ENCODE measurements at places on chromosomes 1 and 21. TPM values are rescaled to one million over a fixed set of nuclear protein-coding genes. Genes with fewer than 3 reads are reported as not detected.

GRCh38 chr1:24489674-24490073 lies 13.0 kb upstream of the RCAN3 start:
- DNase-seq, result no peak

DNA sequence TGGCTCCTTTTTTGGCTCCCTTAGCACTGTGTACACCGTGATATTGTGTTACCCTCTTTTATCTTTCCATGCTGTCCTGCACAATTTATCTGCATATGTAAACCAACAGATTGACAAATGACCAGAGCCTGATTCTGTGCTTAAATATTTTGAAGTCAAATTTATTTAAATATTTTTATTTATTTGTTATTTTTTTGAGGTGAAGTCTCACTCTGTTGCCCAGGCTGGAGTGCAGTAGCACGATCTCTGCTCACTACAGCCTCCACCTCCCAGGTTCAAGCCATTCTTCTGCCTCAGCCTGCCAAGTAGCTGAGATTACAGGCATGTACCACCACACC lies 12.8 kb downstream of the PMF1 start:
- DNase-seq, result no peak

GRCh38 chr1:186768906-186769305 lies 59.8 kb upstream of the PLA2G4A start:
- no peak for DNase-seq

BMP8B gene
- 1.3 TPM for total RNA-seq

- DNase-seq, result no peak
Measured at GRCh38 chr1:10665930-10666850, 130.3 kb downstream of the CASZ1 start.

DNA sequence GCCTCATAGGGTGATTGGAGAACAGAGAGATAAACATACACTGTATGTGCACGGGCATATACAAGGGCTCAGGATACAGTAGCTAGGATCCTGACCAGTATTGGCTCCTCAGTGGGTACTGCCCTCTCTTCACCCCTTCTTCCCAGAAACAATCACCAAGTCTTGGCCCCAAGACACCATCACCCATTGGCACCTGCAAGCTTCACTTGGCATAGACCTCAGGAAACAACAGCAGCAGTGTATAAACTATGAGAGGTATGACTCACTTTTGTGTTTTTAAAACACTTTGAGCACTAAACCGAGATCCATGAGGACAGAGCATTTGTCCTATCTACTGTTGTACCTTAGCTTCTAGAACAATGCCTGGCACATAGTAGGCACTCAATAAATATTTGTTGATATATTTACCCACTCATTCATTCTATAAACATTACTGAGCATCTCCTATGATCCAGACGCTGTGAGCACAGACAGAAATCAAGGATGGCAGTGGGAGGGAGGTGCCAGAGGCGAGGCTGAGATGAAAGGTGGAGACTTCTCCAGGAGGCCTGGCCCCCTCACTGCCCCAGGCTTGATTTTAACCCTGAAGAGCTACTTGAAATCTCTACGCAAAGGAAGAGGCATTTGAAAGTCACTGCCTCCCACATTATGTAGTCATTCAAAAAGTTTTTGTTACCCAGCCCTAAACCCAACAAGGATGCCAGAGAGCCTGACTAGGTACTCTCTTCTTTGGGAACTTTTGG lies 95.2 kb downstream of the CAMK2N1 start:
- DNase-seq, result no peak

- peak; percentile 95 for DNase-seq
Measured at GRCh38 chr1:64898107-64898861, 68.1 kb downstream of the JAK1 start.

GRCh38 chr1:209434066-209434465 lies 149.4 kb upstream of the CAMK1G start:
- peak; percentile 78 for DNase-seq

PROX1 gene
- total RNA-seq, result under 0.01 TPM

GREM2 gene
- not detected for total RNA-seq

DCST1 gene
- total RNA-seq, result not detected

DNA sequence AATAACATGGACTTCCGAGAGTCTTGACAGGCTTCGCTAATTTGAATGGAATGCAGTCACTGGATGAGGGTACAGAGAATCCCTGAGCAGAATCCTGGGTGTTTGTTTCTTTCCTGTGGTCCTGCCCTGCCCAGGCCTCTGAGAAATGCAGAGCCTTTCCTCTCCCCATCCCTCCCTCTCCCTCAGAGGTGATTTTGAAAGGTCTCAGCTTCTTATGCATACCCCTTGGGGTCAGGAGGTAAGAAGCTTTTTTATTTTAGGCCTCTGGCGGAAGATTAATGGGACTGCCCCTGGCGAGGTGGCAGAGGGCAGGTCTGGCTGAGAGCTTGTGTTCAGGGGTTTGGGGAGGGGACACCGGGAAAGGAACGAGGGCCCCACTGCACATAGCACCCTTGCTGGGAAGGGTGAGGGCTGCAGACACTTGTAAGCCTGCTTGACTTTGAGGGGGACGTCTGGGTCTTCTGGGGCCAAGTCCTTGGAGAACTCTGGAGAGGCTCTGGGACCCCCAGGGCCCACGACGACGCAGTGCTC lies 116.5 kb upstream of the SLC45A1 start:
- DNase-seq, result peak; percentile 40

DNA sequence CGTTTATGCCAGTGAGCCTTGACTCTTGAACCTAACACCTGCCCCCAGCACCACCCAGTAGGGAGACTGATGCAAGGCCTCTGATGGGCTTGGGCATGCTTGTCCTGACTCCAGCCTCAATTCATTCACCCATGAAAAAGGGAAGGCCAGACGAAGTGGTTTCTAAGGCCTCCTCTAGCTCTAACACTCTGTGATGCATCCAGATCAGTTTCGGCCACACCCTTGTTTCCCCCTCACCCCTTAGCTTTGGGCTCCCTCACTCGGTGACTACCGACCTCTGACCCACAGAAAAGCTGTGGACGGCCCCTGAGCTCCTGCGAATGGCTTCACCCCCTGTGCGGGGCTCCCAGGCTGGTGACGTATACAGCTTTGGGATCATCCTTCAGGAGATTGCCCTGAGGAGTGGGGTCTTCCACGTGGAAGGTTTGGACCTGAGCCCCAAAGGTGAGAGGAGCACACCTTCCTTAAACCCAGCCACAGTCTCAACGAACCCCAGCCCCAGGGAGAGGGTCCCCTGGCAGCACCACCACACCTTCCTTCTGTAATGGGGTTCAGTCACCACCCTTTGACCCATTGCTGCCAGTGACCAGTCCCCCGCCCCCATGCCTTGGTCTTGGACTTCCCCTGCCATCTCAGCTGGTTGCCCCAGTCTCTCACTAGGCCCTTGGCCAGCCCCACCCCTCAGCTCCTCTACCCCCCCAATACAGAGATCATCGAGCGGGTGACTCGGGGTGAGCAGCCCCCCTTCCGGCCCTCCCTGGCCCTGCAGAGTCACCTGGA lies 9.0 kb downstream of the NPR1 start:
- DNase-seq, result no peak

- DNase-seq, result peak; percentile 65
Measured at GRCh38 chr1:169107603-169108208, 1.2 kb downstream of the ATP1B1 start.

VSIG8 gene
- not detected for total RNA-seq

DNA sequence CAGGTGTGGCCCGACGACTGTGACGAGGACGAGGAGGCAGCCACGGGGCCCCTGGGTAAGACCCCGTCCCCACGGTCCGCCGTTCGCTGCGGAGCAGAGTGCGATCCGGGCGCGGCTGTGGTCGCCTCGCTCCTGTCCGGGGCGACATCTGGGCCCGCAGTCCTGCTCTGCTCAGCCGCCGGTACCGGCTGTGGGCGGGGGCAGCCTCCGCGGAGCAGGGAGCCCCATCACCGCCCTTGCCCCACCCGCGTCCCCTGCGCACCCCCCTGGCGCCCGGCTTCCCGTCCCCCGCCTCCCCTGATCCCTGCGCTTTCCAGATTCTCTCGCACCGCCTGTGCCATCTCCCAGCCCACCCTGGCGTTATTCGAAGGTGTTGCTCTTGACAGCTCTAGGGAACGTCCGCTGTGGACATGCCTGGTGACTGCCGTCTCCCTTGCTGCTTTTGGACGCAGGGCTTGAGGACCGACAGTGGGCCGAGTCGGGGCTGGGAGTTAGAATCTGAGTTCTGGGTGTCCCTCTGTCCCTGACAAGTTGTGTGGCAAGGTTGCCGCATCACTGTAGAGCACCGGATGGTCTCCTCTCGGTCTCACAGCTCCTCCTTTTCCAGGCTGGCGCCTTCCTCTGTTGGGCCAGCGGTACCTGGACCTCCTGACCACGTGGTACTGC lies 596 bp downstream of the TOR3A start:
- no peak for DNase-seq

DNA sequence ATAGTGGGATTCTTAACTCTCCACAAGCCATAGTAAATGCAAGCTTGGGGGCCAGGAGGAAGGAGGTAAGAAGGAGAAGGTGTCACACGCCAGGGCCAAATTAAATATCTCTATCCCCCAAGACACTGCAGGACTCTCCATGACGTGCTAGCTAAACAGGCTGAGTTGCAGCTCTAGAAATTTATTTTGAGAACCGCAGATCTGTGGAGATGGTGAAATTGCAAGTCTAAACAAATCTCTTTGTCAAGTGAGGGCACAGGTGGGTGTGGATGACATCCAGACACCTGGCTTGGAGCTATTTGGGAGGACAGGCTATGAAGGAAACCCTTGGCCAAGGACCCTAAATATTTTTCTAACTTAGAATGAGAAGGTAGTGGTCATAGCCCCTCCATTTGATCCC lies 39.5 kb upstream of the USP1 start:
- peak; percentile 60 for DNase-seq

BRDT gene
- total RNA-seq, result not detected

DNA sequence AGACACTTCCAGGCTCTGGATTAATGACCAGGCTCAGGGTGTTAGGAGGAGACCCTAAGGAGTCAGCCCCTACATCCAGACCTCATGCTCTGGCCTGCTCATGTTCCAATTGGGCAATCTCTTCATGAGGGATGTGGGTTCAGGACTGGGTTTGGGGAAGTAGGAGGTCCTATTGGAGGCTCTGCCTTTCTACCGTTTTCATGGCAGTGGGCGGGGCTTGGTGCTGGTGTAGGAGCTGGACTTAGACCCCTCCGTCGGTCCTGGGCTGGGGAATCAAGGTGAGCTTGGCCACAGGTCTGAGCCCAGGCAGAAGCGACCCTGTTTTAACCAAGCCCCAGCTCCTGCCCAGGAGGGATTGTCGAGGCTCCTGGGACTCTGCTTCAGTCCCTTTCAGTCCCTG lies 123.4 kb downstream of the PRDM16 start:
- DNase-seq, result no peak

CADM3 gene
- total RNA-seq, result not detected

- DNase-seq, result peak; percentile 11
Measured at GRCh38 chr1:219413536-219413935, 199.4 kb downstream of the ZC3H11B start.

GRCh38 chr1:36035154-36035553 lies 48.7 kb upstream of the TEKT2 start:
- no peak for DNase-seq

HAPLN2 gene
- not detected for total RNA-seq

- DNase-seq, result no peak
Measured at GRCh38 chr1:150173141-150173585, 23.4 kb downstream of the PLEKHO1 start.

DNA sequence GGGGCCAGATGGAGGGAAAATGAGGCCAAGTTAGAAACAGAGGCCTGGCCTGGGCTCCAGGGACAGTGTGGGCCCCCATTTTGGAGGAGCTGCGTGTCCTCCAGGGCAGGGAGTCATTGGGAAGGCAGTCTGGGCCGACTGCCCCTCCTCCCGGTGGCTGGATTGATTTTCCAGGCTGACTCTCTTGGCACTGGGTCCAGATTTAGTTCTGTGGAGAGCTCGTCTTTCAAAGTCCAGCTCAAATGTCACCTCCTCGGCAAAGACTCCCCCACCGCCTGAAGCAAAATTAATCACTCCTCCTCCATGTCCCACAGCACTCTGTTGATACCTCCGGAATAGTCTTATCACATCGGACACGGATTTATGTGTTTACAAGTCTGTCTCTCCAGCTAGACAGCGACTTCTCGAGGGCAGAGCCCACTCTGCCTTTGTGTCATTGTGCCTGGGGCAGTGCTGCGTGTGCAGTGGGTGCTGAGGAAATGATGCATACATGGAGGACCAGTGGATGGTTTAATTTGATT lies 175.1 kb downstream of the CAMTA1 start:
- DNase-seq, result peak; percentile 66

PLA2G2C gene
- not detected for total RNA-seq

DNA sequence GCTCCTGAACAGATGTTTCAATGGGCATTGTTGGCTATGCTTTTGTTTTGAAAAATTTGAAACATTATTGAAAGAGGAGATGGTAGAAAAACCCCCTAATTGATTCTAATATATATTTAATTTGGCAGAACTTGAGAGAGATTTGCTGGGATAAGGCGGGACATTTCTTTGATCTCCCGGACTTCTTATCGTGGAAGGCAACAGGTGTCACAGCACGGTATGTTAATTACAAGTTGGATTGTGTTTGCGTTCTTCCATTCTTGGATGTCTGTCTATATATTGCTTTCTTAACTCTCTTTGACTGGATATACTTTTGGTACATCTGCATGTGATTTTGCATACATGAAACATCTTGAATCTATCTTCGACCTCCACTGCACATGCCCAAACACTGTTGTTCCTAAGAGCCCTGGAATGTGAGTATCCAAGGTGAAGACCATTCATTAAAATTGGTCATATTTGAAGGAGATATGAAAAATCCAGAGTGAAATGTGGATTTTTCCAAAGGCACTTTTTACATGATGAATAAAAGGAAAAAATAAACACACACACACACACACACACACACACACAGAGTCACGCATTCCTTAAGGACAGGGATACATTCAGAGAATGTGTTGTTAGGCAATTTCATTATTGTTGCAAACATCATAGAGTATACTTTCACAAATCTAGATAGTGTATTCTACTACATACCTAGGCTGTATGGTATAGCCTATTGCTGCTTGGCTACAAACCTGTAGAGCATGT lies 81.9 kb downstream of the FGGY start:
- no peak for DNase-seq

DNA sequence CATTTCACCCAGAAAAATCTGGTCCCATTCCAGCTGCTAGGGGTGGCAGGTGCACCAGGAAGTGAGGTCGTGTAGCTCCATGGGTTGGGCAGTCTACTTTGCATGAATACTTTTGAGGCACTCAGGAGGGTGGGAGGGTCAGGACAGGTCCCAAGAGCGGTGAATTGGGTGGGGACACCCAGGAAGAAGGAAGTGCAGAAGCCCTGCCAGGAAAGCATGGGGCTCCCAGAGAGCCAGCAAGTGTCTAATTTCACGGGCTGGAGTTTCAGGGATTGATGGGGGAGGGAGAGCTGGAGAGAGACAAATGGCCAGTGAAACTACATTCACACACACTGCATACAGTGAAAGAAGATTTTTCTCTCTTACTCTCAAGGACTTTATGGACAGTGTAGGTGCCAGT lies 137.8 kb downstream of the GALNT2 start:
- no peak for DNase-seq

Measured in bronchial epithelial cell (primary cell).